ENCODE measurements at places on chromosomes 7 and 10.

- DNase-seq = no peak
Measured at GRCh38 chr10:13536674-13537366, 8.0 kb upstream of the BEND7 start.

DNA sequence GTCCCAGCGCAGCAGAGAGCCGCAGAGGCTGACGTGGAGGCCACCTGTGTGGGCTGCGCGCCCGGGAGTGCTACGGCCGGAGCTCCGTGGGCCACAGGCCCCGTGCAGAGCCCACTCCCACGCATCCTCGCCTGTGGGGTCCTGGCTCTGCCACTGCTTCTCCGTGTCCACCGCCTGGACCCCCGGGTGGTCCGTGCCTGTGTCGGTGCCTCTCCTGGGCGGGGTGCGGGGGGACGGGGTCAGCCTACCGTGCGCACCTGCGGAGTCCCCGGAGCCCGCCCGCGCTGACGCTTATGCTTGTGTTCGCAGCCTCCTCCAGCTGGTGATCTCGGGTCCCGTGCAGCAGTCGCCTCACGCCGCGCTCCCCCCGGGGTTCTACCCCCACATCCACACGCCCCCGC, 7.8 kb upstream of the ZNF853 start:
- DNase-seq = no peak

DNA sequence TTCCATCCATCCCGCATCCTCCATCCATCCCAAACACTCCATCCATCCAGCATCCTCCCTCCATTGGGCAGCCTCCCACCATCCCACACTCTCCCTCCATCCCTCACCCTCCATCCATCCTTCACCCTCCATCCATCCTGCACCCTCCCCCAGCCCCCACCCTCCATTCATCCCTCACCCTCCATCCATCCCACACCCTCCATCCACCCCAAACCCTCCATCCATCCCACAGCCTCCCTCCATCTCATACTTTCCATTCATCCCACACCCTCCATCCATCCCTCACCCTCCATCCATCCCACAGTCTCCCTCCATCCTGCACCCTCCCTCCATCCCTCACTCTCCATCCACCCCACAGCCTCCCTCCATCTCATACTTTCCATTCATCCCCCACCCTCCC, 60.4 kb downstream of the FOXI2 start:
- no peak for DNase-seq

DNA sequence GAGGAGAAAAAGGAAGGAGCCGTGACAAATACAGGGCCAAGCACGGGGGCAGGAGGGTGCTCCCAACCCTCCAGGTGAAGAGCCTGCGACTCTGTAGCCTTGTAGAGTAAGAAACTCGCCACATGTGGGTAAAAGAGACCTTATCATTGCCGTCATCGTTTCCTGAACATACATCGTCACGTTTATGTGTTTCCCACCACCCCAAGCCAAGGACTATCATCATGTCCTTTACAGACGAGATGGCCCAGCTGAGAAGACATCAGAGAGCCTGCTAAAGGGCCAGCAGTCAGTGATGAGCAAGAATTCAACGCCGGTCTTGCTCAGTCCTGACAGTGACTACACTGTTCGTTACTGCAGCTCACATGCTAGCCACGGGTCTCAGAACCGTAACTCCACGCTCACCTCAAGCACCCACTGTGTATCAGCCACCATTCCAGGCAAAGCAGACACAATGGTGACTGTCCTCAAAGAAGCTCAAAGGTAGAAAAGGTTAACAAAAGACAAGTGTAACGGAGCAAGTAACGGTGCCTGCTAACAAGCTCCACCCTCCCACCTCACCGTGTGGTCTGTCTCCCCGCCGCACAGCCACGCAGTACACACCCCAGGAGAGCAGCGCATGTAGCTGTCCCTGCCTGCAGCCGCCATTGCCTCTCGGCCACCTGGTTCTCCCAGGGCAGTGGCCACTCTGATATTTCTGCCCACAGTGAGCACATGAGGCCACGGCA, 147.8 kb downstream of the MAD1L1 start:
- no peak for DNase-seq

GRCh38 chr7:128154504-128154903, 86.6 kb upstream of the LEP start:
- DNase-seq = no peak

GRCh38 chr10:11113156-11113555, 95.5 kb downstream of the CELF2 start:
- DNase-seq = no peak

GRCh38 chr7:64863021-64863420, 40.1 kb upstream of the ZNF273 start:
- DNase-seq = no peak

GRCh38 chr7:134928554-134928953, 57.8 kb upstream of the AGBL3 start:
- no peak for DNase-seq

Measured in activated T-cell treated with anti-CD3 and anti-CD28 coated beads, Interleukin-2, amount 50 U/mL, for 24 hours (primary cell).